IPS DF 19.7 (cell line): ENCODE measurements at places on chromosomes 4 and X.

- DNase-seq: no peak
Observed at GRCh38 chrX:123175366-123176122, 8.5 kb upstream of the GRIA3 start.

- no peak for DNase-seq
Observed at GRCh38 chrX:1851527-1851926, 236.7 kb downstream of the ASMT start.

- DNase-seq: no peak
Observed at GRCh38 chr4:176031922-176032321, 33.7 kb upstream of the WDR17 start.

- DNase-seq: peak; percentile 45
Observed at GRCh38 chr4:111208970-111209369, 586.1 kb upstream of the PITX2 start.

DNA sequence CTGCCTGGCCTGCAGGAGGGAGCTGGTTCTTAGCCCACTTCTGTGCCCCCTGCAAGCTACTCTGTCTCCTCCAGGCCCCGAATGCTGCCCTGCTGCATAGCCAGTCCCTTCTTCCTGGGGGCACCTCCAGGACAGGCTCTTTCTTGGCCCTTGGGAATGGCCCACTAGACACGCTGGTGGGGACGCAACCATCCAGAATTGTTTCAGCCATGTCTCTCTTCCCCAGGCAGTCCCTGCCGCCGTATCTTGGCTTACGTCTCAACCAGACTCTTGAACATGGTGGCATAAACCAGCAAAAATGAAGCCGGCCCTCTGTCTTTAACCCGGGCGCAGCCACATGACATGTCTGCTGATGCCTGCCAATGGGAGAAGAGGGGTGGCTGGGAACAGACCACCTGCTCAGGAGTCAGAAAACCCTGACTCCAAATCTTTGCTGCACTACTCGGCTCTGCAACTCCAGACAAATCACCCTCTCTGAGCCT lies 9.0 kb downstream of the LRPAP1 start:
- no peak for DNase-seq

GRCh38 chr4:72564184-72564583 lies 4.8 kb downstream of the ADAMTS3 start:
- no peak for DNase-seq

- DNase-seq: no peak
Observed at GRCh38 chr4:32986236-32986635, 2266.1 kb downstream of the PCDH7 start.

DNA sequence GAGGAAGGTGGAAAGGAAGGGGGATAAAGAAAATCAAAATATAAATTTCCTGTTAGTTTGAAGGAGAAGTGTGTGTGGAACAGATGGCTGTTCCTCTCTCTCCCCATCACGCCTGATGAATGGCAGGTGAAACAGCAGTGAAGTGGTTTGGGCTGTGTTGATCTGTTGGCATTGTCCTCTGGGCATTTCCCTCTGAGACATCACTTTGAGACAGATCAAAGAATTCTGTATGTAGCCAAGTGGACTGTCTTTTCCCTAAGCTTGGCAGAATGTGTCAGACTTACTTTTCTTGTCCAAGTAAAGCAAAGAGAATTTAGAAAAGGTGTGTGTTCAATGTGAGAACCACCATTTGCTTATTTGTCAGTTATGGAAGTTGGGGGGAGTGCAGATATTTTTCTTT lies 47.5 kb downstream of the SEPTIN11 start:
- no peak for DNase-seq

DNA sequence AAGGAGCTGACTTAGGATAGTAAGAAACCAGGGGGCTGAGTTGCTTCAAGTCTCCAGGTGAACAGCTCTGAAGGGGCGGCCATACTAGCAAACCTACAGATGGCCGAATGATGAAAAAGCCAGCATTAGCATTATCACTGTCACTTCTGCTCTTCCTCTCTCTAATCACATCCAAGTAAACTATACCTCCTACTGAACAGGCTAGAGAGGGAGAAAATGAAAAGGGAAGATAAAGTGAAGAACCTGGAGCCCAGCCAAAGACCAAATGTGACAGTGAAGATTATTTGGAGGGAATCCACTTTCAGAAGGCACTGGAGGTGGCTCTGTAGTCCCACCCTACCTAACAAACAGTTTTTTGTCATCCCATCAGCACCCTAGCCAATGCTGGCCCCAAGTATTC lies 50.4 kb upstream of the PRPS1 start:
- no peak for DNase-seq

- DNase-seq: no peak
Observed at GRCh38 chr4:184437565-184438265, 36.6 kb downstream of the IRF2 start.

DNA sequence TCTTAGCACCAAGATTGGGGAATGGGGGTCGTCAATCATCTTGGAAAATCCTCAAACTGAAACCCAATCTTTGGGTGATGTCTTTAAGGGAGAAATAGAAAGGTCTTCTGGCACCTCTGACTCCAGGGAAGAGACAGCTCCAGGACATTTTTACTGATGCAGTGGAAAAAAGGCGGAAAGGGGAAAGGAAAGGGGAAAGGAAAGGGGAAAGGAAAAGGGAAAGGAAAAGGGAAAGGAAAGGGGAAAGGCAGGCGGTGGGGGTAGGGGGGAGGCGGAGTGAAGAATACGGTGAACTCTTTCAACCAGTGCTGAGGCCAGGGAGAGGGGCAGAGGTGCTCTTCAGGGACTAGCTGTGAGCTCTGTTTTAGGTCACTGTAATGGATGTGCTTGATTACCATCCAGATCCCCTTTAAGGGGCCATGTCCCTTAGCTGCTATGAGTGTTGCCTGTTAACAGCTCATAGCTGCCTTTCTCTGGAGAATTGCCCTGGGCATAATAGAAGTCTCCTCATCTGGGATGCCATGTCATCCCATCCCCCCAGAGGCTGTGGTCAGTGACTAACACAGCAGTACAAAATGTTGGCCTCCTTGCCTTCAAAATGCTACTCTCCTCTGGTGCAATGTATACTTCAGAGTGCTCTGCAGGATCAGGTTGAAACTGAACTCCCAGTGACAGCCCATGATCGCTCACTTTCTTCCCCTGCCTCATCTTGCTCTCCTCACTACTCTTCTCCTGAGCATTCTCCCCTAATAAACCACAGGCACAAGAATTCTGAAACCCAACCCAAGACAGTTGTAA lies 92.4 kb upstream of the AP1S2 start:
- DNase-seq: no peak

DNA sequence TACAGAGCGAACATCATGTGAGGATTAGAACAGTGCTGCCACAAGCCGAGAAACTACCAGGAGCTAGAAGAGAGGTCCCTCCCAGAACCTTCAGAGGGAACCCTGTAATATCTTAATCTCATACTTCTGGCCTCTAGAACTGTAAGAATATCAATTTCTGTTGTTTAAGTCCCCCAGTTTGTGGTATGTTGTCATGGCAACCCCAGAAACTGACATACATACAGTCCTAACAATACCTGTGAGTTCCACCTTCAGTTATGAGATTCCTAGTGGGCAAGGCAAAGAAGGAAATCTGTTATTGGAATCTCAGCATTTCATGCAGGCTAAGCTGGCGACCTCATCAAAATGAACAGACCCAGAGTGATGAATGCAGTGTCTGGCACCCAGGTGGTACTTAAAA lies 42.5 kb downstream of the ZBTB49 start:
- DNase-seq: no peak

- no peak for DNase-seq
Observed at GRCh38 chrX:141791856-141792255, 46.3 kb upstream of the MAGEC3 start.

GRCh38 chr4:133146574-133147241 lies 2.4 kb upstream of the PCDH10 start:
- no peak for DNase-seq

- DNase-seq: no peak
Observed at GRCh38 chr4:100095729-100096595, 94.3 kb downstream of the DDIT4L start.

GRCh38 chr4:108393890-108394472 lies 225.2 kb upstream of the LEF1 start:
- DNase-seq: no peak

DNA sequence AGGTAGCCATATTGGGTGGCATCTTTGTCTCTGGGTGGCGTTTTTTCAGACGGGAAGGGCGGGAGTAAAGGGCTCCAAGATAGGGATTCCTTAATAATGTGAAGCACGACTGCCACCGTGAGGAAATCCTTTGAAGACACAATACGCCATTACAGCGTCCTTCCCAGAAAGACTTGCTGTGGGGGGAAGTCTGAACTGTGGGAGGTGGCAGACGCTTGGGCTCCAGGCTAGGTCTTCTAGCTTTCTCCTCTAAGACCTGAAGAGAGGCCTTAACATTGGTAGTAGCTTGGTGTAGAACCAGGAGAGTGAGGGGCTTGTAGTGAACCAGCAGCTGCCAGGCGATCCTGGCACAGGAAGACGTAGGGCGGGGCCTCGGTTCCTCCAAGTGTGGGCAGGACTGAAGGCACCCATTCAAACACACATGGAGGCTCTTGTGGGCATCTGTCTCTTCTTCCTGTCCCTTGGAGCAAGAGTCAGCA lies 197.3 kb downstream of the OR13H1 start:
- DNase-seq: no peak
